ENCODE measurements at places on chromosomes 4 and X.

DNA sequence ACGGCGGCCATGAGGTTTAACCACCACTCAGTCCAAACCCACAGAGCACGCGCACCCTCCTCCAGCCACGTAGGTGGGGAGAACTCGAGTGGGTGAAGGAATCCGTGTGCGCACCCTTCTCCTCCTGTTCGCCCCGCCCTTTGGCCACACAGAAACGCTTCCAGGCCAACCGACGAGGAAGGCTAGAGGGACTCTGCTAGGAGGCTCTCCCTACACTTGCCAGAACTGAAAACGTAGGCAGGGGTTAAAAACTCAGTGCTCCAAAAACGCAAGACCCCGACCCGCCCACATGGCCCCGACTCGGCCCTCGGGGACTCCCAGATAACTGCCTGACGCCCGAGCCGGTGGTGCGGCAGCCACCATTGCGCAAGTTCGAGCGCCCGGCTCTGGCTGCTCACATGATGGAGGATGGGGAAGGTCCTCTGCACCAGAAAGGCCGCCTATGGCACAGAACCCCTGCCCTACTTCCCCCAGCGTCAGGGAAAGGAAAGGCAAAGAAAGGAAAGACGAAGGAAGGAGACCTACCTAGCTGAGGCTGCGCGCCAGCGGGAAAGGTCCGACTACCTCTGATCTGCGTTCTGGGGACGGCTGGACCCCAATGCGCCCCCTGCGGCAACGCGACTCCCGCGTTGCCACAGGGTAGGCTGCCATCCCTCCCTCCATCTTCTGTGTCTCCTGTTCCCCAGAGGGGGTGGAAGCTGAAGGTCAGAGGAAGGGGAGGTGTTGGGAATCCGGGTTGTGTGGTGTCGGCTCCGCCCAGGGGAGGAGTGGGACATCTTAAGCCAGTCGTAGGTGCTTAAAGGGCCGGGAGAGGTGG lies 201.9 kb upstream of the AGTR2 start:
- DNase-seq = no peak

DNA sequence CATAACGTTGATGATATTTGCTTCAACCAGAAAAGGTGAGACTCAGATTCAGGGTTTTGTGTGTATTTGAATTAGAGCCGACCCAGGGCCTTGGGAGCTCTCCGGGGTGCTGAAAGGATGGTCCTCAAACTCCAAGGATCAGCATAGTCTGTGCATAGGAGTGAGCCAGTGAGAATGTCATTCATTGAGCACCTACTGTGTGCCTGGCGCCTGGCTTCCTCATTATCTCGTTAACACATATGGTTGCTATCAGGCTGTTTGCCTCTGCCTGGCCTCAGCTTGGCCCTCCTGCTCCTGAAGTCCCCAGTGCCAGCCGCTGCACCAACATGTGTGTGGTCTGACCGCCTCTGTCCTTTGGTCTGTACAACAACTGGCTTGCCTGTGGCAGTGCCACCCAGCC lies 25.1 kb upstream of the JAKMIP1 start:
- no peak for DNase-seq

- no peak for DNase-seq
Measured at GRCh38 chr4:8904041-8904501, 32.4 kb upstream of the HMX1 start.

DNA sequence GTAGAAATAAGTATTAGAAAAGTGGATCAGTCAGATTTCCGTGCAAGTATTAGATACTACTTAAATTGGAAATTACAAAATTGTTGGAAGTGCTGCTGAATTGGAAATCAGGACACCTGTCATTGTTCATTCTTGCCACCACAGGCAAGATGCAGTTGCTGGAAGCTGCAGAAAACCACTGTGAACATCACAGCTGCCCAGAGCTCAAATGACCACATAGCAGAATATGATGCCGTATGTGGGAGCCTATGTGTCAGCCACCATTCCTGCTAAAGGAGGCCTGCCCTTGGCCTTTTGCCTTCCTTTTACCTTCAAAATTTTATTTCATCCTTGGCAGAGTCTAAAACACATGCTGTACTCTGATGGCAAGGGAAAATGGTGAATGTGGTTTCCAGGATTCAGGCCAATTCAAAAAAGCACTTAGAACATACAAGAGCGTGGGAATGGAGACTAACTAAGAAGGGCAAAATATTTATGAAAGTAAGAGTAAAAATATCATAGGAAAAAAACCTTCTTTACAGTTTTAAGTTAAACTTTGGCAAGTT lies 1005.5 kb upstream of the GRID2 start:
- no peak for DNase-seq

DNA sequence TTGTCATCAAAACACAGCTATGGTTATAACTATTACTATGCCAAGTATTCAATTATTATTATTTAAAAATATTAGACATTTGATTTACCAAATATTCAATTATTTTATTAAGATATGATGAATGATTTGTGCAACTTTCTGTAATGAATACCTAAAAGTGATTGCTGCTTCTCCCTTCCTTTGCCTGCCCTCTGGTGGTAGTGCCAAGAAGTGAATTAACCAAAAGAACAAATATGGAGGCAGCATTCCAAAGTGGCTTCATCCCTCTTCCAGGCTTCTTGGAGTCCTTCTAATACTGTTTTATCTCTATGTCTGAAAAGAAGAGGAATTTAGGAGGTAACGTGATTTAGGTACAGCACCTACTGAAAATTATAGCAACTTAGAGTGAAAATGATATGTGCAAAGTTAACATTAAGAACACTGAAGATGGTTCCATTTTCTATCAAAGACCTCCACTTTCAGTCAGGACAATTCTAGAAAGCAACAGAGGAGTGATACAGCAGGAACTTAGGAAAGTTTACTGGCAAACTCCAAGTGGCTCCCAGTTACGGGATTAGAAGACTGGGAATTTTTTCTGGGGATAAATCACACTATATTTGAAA lies 43.0 kb downstream of the ENPEP start:
- DNase-seq = no peak

GRCh38 chrX:70481471-70482270 lies 37.0 kb downstream of the DLG3 start:
- DNase-seq = no peak

All from stimulated activated CD8-positive, alpha-beta memory T cell treated with anti-CD3 and anti-CD28 coated beads, Interleukin-2, amount 100 ng/mL, for 1 hour (primary cell).